ENCODE measurements at places on chromosomes 3 and 15.

DNA sequence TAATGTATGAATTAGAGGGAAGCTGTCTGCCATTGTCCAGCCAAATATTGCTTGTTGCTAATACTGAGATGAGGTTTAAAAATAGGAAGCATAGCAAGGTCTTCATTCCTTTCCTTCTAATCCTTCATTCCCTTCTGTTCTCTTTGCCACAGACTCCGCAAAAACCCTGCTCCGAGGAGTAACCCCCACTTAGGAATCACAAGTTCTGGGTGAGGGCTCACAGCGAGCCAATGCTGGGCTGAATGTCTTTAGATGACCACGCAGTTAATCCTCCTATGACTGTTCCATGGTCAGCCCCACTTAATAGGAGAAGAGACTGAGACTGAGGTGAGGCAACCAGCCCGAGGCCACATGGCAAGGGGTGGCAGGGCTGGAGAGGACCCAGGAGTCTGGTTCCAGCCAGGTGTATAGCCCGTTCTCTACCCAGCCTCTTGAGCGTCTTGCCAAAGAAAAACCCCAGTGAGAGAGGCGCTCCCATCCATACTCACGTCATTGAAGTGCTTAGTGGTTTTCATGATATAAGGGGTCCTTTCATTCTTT, 44.9 kb upstream of the CTSH start:
- no peak overlapping the region for H3K27ac ChIP-seq
- peaks cover 16% of the 10 kb centered on the region for H3K4me1 ChIP-seq
- H3K36me3 ChIP-seq, result no peaks in the 10 kb centered on the region
- peaks cover 30% of the 10 kb centered on the region for H3K27me3 ChIP-seq
- no peak overlapping the region for H3K4me3 ChIP-seq

DNA sequence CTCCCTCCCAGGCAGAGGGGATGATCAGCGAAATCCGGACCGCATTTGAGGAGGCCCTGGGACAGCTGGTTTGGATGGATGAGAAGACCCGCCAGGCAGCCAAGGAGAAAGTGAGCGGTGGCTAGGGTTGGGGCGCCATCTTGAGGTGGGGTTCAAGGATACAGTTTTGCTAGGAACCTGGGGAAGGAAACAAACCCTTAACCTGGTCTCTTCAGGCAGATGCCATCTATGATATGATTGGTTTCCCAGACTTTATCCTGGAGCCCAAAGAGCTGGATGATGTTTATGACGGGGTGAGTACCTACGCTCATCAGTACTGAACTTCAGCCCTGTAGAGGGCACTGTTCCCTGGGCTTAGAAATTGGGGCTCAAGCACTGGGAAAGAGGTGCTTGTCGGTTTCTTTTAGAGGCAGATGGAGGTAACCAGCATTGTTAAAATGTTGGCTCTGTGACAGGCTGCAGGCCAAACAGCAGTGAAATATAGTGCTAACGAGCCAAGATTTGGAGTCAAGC, 9.6 kb upstream of the PSMD2 start:
- H3K4me3 ChIP-seq, result no peak overlapping the region
- H3K27ac ChIP-seq, result no peak overlapping the region
- H3K27me3 ChIP-seq, result peaks cover 14% of the 10 kb centered on the region
- no peaks in the 10 kb centered on the region for H3K36me3 ChIP-seq

- peaks cover 12% of the 10 kb centered on the region for H3K36me3 ChIP-seq
- peak; percentile 74 for DNase-seq
- peak overlapping the region; percentile 92 for H3K4me3 ChIP-seq
- peaks cover 45% of the 10 kb centered on the region for H3K4me1 ChIP-seq
- peaks cover 5% of the 10 kb centered on the region for H3K27me3 ChIP-seq
These were observed 447 bp upstream of the SHQ1 start for GRCh38 chr3:72848703-72849081.

DNA sequence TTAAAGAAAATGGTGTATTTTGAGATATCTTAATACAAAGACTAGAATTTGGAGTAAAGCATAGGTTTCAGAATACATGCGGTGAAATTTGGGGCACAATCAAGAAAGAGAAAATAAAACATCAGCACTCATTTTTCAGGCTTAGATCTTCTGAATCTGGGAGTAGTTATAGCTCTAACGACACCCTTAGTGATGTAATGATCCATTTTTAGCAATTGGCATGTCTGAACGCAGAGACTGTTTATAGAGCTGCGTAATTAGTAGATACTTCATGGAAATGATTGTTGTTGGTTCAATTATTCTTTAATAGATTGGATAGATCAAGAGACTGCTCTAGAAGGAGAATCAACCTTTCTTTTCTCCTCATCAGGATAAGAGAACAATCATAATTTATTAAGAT, 47.5 kb upstream of the SNRK start:
- peaks cover 15% of the 10 kb centered on the region for H3K4me1 ChIP-seq
- DNase-seq, result no peak
- no peak overlapping the region for H3K4me3 ChIP-seq
- peaks cover 5% of the 10 kb centered on the region for H3K36me3 ChIP-seq
- no peaks in the 10 kb centered on the region for H3K27me3 ChIP-seq

- H3K27me3 ChIP-seq, result no peaks in the 10 kb centered on the region
- H3K4me3 ChIP-seq, result no peak within 1 kb of the TSS
- no peak for DNase-seq
- H3K27ac ChIP-seq, result no peak within 1 kb of the TSS
- H3K4me1 ChIP-seq, result peaks cover 18% of the 10 kb centered on the region
These were observed at the start of gene CALML4 for GRCh38 chr15:68204776-68205557. CALML4 (minus strand) TSS chr15:68205332; CDS start chr15:68205247, 85 bp downstream.

- DNase-seq, result no peak
- H3K4me1 ChIP-seq, result peaks cover 42% of the 10 kb centered on the region
- H3K27me3 ChIP-seq, result no peaks in the 10 kb centered on the region
- H3K36me3 ChIP-seq, result peaks cover 1% of the 10 kb centered on the region
- no peak overlapping the region for H3K27ac ChIP-seq
These were observed 77.1 kb downstream of the ATP10A start for GRCh38 chr15:25786040-25786439.

GRCh38 chr15:46275701-46276100, 640.9 kb downstream of the SQOR start:
- H3K4me3 ChIP-seq, result no peak overlapping the region
- no peak overlapping the region for H3K27ac ChIP-seq
- no peaks in the 10 kb centered on the region for H3K36me3 ChIP-seq
- H3K4me1 ChIP-seq, result no peaks in the 10 kb centered on the region
- DNase-seq, result no peak
- H3K27me3 ChIP-seq, result no peaks in the 10 kb centered on the region
